Activated CD8-positive, alpha-beta memory T cell treated with anti-CD3 and anti-CD28 coated beads, Interleukin-2, amount 50 U/mL, for 4 hours (primary cell): ENCODE measurements at places on chromosomes 6 and 20.

DNA sequence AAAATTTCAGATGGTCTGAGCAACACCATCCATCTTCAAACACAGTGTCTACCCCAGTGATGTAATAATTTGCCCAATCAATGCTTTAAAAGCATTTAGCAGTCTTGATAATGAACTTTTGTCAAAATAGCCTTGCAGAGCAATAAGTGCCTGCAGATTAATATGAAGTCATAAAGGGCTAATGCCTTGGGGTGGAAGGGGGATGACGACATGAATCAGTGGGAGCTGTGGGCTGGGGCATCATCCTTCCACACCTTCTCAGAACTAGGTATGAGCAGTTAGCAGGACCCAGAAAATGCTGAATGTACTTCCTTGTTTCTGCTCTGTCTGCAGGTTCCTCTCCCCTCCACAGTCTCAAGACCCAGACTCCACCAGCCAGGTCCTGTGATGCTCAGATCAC lies 166.2 kb upstream of the MAFB start:
- no peak for DNase-seq

- no peak for DNase-seq
Observed at GRCh38 chr6:31663126-31663960, 1.5 kb downstream of the GPANK1 start.

GRCh38 chr6:75065523-75065922 lies 140.3 kb downstream of the COL12A1 start:
- DNase-seq: no peak

GRCh38 chr6:126805861-126806260 lies 312.6 kb upstream of the RSPO3 start:
- no peak for DNase-seq

DNA sequence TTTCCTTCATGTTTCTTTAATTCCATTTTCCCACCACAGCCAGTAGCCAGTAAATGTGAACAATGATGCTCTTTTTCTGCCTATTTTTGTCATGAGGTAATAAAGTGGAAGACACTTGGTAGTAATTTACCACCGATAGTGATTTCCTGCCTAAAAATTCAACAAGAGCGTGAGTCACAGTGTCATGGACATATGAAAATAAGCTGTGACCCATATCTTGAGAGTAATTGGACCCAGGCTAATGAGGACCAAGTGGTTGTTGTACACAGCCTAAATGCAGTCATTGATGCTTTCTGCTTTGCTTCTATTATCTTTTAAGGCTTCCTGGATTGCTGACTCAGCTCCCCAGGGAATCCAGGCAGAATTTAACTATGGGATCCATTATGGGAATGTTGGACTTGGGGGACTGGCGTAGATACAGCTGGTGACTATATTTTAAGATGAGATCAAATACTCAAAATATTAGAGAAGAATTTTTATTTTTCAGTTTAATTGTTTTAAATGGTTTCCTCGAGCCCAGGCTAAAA lies 265.9 kb upstream of the FERMT1 start:
- no peak for DNase-seq

GRCh38 chr20:53723621-53724020 lies 130.0 kb upstream of the ZNF217 start:
- DNase-seq: no peak

- DNase-seq: no peak
Observed at GRCh38 chr6:7147051-7147671, 39.4 kb downstream of the RREB1 start.
